ENCODE measurements at places on chromosomes 4 and X.

DNA sequence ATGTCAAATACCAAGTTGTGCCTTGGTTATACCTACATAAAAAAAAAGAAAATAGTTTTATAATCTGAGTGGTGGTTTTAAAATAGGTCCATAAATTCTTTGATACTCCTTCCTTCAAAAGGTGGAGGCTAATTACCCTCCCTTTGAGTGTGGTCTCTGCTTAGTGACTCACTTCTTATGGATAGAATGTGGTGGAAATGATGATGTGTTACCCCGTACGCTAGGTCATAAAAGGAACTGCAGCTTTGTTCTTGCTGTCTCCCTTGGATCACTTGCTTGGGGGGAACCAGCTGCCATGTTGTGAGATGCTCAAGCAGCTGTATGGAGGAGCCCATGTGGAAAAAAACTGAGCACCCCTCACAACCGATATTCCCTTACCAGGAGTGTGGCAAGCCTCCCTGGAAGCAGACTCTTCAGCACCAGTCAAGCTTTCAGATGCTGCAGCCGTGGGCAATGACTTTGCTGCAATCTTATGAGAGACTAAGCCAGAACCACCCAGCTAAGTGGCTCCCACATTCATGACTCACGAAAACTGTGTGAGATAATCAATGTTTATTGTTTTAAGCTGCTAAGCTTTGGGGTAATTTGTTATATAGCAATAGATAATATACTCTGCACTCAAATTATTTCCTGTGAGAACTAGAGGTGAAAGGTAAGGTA, 195.0 kb upstream of the GATB start:
- no peak overlapping the region for H3K4me3 ChIP-seq
- no peak overlapping the region for H3K27ac ChIP-seq
- H3K36me3 ChIP-seq = no peaks in the 10 kb centered on the region
- no peaks in the 10 kb centered on the region for H3K4me1 ChIP-seq

DNA sequence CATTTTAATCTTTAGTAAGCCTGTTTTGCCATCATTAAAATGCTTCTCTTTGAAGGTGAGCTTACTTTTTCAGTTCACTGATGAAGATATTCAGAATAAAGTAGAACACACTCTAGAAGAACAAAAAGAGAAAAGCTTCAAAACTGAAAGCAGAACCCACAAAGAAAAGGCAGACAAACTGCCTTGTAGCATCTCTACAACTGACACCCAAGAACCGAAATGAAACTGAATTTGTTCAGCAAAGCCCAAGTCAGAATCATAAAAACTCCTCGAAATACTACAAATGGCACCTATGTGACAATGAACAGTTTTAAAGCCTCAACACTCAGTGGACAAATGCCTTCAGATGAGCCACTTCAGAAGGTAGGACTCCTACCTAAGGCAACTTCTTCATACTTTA, 83.6 kb downstream of the MAML3 start:
- peak overlapping the region; percentile 66 for H3K4me3 ChIP-seq
- peaks cover 38% of the 10 kb centered on the region for H3K27me3 ChIP-seq

GRCh38 chrX:85905851-85906250, 141.5 kb downstream of the CHM start:
- H3K4me3 ChIP-seq = no peak overlapping the region
- H3K36me3 ChIP-seq = peaks cover 1% of the 10 kb centered on the region
- DNase-seq = no peak
- H3K27me3 ChIP-seq = no peaks in the 10 kb centered on the region
- peak overlapping the region; percentile 27 for H3K27ac ChIP-seq

DNA sequence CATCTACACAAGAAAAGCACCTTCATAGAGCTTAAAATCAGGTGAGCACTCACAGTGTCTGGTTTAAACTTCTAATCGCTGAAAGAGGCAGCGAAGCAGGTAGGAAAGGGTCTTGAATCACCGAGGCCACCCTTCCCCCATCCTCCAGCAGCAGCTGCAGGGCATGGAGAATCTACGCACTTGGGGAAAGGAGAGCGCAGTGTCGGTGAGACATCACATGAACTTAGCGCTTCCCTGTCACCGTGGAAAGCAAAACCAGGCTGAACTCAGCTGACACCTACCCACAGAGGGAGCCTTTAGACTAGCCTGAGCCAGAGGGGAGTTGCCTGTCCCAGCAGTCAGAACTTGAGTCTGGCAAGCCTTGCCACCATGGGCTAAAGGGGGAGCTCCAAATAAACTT, 197.2 kb upstream of the ZFP42 start:
- no peak overlapping the region for H3K4me3 ChIP-seq
- H3K4me1 ChIP-seq = no peaks in the 10 kb centered on the region
- no peaks in the 10 kb centered on the region for H3K27me3 ChIP-seq
- H3K36me3 ChIP-seq = no peaks in the 10 kb centered on the region

DNA sequence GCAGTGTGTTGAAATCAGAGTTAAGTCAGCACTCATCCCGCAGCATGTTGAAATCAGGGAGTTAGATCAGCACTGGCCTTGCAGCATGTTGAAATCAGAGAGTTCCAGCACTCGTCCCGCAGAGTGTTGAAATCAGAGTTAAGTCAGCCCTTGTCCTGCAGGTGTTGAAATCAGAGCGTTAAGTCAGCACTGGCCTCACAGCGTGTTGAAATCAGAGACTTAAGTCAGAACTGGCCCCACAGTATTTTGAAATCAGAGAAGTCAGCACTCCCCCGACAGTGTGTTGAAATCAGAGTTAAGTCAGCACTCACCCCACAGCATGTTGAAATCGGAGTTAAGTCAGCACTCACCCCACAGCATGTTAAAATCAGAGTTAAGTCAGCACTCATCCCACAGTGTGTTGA, 10.9 kb upstream of the UVSSA start:
- H3K4me3 ChIP-seq = no peak overlapping the region
- no peak overlapping the region for H3K27ac ChIP-seq
- peaks cover 21% of the 10 kb centered on the region for H3K4me1 ChIP-seq
- H3K36me3 ChIP-seq = peaks cover 21% of the 10 kb centered on the region

- H3K36me3 ChIP-seq = no peaks in the 10 kb centered on the region
- no peaks in the 10 kb centered on the region for H3K4me1 ChIP-seq
- H3K27ac ChIP-seq = no peak overlapping the region
These were observed 239.4 kb upstream of the STK26 start for GRCh38 chrX:131783555-131784308.

- H3K36me3 ChIP-seq = peaks cover 2% of the 10 kb centered on the region
- no peaks in the 10 kb centered on the region for H3K4me1 ChIP-seq
- H3K4me3 ChIP-seq = no peak overlapping the region
- H3K27ac ChIP-seq = no peak overlapping the region
These were observed 133.4 kb upstream of the MSX1 start for GRCh38 chr4:4726051-4726450.

DNA sequence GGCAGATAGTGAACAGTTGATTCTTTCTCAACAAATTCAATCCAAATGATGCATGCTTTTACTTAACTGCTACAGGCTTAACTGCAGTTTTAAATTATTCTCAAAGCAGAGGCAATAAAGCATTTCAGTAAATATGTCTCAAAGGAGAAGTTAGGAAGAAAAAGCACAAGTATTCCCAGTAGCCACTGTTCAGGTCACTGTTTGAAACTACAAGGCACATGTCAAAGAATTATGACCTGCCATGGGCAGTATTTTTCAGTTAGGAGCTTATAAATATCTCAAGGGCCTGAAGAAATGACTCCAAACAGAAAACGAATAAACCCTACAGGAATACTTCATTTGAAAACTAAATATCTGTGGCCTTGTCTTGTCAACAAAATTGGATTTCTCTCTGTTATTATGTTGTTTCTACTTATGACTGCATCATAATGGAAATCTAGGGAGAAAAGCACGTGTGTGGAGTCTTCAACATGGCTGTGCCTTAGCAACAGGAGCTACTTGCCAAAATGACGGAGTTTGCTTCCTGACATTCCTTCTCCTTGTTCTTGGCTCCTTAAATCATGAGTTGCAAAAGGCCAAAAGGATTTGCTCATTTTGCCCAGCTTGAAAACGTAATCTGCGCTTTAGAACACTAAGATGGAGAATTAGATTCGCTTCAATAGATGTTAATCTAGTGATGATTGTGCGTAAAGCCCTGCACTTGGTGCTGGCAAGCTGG, 67.6 kb upstream of the GPR101 start:
- H3K4me3 ChIP-seq = no peak overlapping the region
- H3K27ac ChIP-seq = no peak overlapping the region
- no peak for DNase-seq
- H3K36me3 ChIP-seq = peaks cover 2% of the 10 kb centered on the region
- H3K27me3 ChIP-seq = peaks cover 45% of the 10 kb centered on the region

DNA sequence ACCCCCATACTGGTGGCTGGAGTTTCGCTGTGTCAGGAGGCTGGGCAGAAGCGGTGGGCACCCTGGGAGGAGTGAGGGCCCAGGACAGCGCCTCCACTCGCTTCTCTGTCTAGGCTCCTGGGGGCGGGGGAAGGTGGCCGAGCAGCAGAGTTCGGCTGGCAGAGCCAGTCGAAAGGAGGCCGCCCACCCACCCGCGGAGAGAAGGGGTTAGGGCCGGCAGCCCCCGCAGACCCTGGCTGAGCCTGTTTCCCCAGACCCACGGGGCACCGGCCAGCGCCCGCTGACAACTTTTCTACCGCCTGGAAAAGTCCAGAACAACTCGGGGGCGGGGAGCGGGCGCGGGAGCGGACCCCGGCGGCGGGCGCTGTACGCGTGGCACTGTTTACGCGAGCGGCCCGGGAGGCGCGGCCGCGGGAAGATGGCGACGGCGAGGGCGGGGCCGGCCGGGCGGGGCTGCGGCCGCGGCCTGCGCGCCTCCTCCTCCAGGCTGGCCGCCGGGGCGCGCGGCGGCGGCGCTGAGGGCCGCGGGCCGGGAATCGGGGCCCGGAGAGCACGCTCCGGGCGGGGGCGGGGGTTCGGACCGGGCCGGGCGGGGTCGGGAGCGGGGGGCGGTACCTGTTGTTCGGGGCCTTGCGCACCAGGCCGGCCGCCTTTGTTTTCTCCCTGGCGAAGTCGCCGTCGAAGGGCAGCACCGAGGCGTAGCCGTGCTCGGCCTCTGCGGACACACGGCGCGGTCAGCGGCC, 628 bp downstream of the MXD4 start:
- H3K4me3 ChIP-seq = peak overlapping the region; percentile 75
- no peak for DNase-seq
- H3K27ac ChIP-seq = peak overlapping the region; percentile 76
- H3K27me3 ChIP-seq = no peaks in the 10 kb centered on the region

DNA sequence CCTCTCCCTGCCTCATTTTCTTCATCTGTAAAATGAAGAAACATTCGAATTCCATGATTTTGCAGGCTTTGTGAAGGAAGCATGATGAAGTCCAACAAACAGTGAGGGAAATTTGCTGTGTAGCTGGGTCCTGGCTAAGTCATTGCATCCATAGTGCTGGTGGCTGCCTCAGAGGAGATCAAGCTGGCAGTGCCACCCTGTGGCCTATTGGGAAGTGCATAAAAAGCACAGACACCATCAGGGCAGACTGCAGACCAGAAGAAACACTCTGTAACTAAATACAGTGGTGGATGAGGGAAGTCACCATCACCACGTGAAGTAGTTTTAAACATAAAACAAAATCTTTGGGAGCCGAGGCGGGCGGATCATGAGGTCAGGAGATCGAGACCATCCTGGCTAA, 40.7 kb upstream of the DDX3X start:
- H3K36me3 ChIP-seq = no peaks in the 10 kb centered on the region
- no peak overlapping the region for H3K4me3 ChIP-seq
- no peaks in the 10 kb centered on the region for H3K27me3 ChIP-seq
- H3K27ac ChIP-seq = no peak overlapping the region
- DNase-seq = no peak
- no peaks in the 10 kb centered on the region for H3K4me1 ChIP-seq

- H3K36me3 ChIP-seq = peaks cover 6% of the 10 kb centered on the region
- no peak overlapping the region for H3K27ac ChIP-seq
- peaks cover 7% of the 10 kb centered on the region for H3K4me1 ChIP-seq
- H3K27me3 ChIP-seq = no peaks in the 10 kb centered on the region
These were observed 23.2 kb upstream of the AASDH start for GRCh38 chr4:56410247-56411062.

- H3K36me3 ChIP-seq = no peaks in the 10 kb centered on the region
- H3K4me3 ChIP-seq = no peak overlapping the region
- peaks cover 10% of the 10 kb centered on the region for H3K27me3 ChIP-seq
- H3K27ac ChIP-seq = no peak overlapping the region
- no peaks in the 10 kb centered on the region for H3K4me1 ChIP-seq
These were observed 22.1 kb downstream of the PIR start for GRCh38 chrX:15471028-15471427.

Data from central memory CD8-positive, alpha-beta T cell (primary cell).